ENCODE measurements at places on chromosomes 12 and 14.

- DNase-seq: no peak
Measured at GRCh38 chr12:110754101-110754793, 11.6 kb upstream of the PPP1CC start.

DNA sequence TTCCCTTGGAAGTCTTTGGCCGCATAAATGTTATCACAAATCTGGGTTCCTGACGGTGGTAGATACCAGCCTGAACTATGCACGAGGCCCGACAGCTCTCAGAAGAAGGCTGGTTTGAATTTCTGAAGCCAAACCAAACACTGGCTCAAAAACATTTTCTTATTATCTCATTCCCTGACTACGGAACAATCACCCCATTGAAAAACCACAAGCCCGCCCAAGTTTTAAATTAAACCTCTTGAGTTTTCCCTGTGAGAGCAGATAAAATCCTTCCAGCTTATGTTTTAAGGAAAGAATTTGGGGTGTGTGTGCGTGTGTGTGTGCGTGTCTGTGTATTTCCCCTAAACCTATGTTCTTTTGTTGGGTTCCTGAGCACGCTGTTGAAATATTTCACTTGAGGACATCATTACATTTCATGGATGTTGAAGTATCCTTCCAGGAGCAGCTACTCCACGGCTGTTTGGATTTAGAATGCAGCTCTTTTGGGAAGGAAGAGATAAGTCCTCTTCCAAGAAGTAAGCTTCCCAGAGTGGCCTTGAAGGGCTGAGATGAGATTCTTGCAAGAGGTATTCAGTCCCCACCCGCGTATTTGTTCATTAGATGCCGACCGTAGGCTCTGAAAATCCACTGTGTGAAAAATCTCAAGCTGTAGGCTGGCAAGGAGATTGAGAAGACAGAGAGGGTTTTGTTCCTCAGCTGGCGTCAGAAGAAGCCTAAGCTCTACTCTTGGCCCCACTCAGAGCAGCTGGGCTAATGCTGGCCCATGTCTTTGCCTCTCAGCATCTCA, 131.0 kb upstream of the NCOR2 start:
- peak; percentile 76 for DNase-seq

DNA sequence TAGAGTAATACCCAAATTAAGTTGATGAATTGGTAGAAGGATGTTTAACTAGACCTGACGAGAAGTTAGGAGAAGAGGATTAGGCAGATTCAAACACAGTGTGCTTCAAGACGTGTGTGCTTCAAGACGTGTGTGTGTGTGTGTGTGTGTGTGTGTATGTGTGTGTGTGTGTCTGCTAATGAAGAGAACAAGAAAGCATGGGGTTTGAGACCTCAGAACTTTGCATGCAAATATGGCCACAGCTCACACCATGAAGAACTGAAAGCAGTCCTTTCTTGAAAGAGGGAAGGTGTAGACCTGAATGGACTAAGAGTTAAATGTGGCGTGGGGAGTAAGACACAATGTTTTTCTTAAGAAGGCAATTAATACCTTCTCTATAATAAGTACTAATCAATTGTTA, 32.5 kb upstream of the SSPN start:
- DNase-seq: no peak

DNA sequence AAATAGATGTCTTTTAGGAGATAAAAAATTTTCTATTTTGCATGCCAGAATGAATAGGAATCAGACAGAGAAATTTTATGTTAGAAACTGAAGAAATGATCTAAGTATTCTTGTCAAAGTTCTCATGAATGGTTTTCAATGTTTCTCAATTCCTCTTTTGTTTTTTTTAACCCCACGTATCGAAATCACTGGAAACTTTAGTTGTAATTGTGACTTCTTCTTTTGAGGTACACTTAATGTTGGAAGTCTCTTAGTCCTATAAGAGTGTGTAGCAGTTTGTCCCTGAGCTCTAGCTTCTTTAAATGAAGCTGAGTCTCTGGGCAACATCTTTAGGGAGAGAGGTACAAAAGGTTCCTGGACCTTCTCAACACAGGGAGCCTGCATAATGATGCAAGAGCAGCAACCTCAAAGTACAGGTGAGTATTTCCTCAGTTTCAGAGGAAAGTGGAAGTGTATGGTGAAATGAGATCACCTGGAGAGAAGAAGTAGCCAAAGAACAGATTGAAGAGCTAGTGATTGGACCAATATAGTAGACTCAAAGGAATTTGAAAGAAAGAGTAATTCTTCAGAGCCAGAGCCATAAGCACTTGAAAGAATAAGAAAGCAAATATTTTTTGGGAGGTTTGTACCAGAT, at the start of gene CLEC6A:
CLEC6A (plus strand) TSS at position 236 of the 634 bp plus-strand sequence; CDS start at position 386, 150 bp downstream.
- no peak for DNase-seq

DNA sequence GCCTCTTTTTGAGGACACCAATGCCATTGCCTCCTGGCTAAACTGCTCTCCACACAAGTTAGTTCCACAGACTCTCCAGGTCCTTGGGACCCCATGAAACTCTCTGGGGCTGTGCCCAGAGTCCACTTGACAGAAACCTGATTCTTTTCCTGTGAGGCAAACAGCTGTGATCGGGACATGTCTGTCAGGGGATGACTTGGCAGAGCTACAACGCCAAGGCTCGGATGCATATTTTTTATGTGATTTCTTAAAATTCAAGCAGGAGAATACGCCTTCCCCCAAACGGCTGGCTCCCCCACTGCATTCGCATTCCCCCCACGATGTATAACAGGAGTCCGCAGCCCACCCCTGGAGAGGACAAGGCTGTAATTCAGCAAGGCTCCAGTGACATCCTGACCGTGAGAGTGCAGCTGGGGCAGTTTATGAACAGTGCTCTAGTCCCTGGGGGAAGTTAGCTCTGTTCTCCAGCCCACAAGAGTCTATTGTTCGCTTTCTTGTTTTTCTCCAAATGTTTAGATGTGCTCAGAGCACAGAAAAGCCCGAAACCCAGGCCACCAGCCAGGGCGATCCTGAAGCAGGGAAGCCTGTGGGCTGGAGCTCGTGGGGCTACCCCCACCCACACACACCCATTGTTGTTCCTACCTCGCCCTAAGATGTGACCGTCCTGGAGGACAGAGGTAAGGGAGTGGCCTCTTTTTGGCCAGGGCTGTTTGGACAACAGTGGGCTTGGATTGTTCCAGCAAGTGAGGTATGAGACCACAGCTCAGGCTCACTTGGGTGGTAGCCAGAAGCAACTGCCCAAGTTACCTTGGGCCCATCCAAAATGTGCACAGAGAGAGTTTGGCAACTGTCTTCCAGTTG, 159.5 kb downstream of the ZFP36L1 start:
- peak; percentile 39 for DNase-seq

GRCh38 chr12:3427956-3428355, 63.0 kb upstream of the PRMT8 start:
- no peak for DNase-seq

GRCh38 chr12:122437656-122438121, 15.2 kb upstream of the CLIP1 start:
- DNase-seq: peak; percentile 47

- no peak for DNase-seq
Measured at GRCh38 chr12:131994589-131994988, 44.8 kb downstream of the EP400 start.

DNA sequence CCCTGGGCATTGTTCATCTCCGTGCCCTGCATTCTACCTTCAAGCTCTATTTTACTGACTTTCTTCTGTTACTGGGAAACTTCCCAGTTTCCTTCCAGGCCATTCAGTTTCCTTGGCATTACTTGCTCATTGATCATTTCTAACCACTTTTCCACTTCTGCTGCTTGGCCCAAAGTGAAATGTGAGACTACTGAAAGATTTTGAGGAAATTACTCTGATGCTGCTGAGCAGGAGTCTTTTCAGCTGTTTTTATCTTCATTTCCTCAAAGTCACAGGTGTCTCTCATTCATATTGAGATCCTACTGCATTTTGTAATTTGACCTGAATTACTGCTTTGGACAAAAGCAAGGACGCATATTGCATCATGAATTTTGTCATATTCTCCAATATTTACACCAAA, 26.4 kb upstream of the DBX2 start:
- no peak for DNase-seq

DNA sequence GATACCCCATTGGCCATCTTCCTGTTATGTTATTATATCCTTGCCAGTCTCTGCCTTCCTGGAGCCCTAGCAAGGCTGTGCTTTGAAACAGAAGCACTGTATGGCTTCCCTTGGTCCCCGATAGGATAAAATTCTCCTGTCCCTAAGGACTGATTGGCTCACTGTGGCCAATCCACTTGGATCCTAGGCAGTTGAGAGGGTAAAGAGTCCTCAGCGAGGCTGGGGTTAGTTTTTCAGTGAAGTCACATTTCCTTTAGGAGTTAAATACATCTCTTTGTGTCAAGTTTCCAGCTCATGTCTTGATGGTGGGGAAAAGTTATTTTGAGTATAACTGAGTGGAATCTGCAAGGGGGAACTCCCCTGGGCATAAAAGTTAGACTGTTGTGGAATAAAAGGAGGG, 7.3 kb downstream of the AACS start:
- DNase-seq: no peak

DNA sequence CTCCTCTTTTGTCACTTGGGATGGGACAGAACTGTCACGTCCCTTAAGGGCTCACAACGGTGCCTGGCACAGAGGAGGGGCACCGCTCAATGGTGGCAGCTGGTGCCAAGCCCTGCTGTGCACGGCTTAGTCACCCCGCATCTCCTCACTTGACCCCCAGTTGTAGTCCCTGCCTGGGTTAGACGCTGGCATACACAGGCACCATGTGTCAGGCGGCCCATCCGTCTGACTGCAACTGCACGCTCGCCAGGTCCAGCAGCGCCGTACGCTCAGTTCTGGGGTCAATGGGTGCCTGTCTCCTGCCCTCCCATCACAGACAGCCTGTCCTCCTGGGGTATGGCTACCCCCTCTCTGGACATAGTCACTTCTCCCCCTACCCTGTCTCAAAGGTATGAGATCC, 1.6 kb upstream of the PACS2 start:
- DNase-seq: no peak

DNA sequence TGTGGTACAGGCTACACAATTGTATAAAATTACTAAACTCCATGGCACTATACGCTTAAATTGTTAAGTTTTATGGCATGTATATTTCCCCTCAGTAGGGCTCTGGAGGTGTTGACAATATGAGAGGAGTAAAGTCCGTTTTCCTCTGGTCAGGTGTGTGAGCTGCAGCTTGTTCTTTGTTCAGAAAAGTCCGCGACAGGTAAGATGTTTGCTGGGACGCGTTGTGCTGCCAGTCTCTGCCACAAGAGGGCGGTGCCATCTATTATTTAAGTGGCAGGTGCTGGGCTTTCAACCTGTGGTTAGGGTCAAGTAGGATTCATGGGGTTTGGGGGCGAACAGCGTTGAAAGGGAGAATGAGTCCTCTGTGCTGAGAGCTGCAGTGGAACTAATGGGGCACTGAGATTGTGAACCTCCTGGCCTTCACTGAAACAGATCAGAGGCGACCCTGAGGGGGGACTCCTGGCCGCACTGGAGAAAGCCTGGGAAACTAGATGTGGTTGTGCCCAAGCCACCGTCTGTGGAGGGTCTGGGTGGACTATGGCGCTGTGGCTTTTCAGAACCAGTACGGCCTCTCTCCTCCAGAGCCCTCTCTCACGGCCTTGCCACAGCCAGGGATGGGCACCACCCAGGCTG, 179.0 kb downstream of the SLC15A4 start:
- no peak for DNase-seq

GRCh38 chr12:84842406-84843013, 70.1 kb downstream of the SLC6A15 start:
- peak; percentile 55 for DNase-seq

DNA sequence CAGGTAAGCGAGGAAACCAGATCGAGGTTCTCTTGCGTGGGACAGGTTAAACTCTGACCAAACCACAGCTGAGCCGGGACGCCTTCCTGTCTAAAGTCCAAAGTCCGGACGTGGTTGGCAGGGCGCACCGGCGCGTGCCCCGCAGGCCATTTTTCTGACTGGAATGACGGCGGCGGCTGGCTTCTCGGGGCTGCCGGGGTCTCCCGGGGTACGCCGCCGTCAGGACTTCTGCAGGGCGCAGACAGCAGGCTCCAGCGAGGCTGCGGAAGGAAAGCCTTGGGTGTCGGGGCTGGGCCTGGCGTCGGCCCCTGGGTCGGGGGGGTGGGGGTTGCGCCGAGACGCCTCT, 32.8 kb downstream of the MIA2 start:
- no peak for DNase-seq

GRCh38 chr14:70052990-70053389, 135.8 kb downstream of the SLC8A3 start:
- peak; percentile 17 for DNase-seq

GRCh38 chr14:60301685-60302084, 52.7 kb downstream of the PPM1A start:
- DNase-seq: no peak

- peak; percentile 14 for DNase-seq
Measured at GRCh38 chr12:40325349-40325960, 100.7 kb downstream of the LRRK2 start.

GRCh38 chr12:52307836-52308805, 13.1 kb downstream of the KRT83 start:
- DNase-seq: peak; percentile 45

- DNase-seq: no peak
Measured at GRCh38 chr12:94380507-94380906, 79.2 kb downstream of the CEP83 start.

- peak; percentile 52 for DNase-seq
Measured at GRCh38 chr12:117143008-117143532, 43.9 kb upstream of the TESC start.

GRCh38 chr12:63499567-63499966, 168.7 kb downstream of the DPY19L2 start:
- DNase-seq: no peak

DNA sequence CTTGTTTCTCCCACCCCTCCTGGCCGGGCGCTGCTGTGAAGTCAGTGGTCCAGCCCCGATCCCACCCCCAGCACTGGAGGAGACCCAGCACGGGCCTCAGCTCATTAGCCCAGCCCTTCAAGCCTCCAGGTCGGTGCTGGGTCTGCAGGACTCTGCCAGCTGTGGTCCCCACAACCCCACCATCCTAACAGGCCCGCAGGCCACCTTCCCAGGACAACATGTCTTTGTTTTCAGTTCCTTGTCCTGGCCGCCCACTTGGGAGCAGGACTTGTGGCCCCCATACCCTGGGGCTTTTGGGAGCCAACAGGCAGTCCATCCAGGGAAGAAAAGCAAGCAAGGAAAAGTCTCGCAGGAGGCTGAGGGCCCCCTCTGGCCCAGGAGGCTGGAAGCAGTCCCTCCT, 60.0 kb downstream of the HRK start:
- no peak for DNase-seq

GRCh38 chr12:52056801-52057637, 5.8 kb downstream of the NR4A1 start:
- no peak for DNase-seq

- no peak for DNase-seq
Measured at GRCh38 chr14:51648296-51648695, 3.4 kb upstream of the FRMD6 start.

GRCh38 chr14:82896476-82896875, 1362.8 kb upstream of the SEL1L start:
- DNase-seq: no peak

DNA sequence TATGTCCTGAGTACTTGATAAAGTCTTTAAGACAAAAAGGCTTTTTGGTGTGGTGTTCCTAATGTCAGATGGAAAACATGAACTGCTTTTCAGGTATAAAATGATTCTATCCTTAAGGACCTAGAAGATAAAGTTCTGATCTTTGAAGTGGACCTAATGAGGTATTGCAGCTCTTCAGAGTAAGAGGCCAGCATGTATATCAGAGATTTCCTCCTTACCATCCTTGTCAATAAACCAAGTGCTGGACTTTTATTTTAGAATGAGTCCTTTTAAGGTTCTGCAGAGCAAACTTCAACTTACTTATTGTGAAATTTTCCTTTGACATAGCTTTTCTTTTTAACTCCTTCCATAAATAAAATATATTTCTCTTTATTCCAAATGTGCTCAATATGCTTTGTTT, 50.1 kb downstream of the UNC79 start:
- no peak for DNase-seq

All from fibroblast of skin of right biceps (primary cell).